ENCODE measurements at places on chromosomes 5 and 9.

- DNase-seq: no peak
Observed at GRCh38 chr5:154251529-154251928, 61.0 kb downstream of the GALNT10 start.

DNA sequence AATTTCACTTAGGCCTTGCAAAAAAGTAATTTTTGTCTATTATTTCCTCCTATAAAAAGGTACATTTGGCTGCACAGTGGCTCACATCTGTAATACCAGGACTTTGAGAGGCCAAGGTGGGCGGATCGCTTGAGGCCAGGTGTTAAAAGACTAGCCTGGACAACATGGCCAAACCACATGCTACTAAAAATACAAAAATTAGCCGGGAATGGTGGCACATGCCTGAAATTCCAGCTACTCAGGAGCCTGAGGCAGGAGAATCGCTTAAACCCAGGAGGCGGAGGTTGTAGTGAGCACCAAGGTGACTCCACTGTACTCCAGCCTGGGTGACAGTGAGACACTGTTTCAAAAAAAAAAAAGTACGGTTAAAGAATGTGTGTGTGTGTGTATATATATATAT, 15.7 kb downstream of the NUP155 start:
- no peak for DNase-seq

- peak; percentile 31 for DNase-seq
Observed at GRCh38 chr5:157342822-157343402, 77.0 kb downstream of the CYFIP2 start.

GRCh38 chr5:116982035-116982434, 407.4 kb upstream of the SEMA6A start:
- DNase-seq: no peak

GRCh38 chr5:39186722-39187539, 32.4 kb downstream of the FYB1 start:
- no peak for DNase-seq

DNA sequence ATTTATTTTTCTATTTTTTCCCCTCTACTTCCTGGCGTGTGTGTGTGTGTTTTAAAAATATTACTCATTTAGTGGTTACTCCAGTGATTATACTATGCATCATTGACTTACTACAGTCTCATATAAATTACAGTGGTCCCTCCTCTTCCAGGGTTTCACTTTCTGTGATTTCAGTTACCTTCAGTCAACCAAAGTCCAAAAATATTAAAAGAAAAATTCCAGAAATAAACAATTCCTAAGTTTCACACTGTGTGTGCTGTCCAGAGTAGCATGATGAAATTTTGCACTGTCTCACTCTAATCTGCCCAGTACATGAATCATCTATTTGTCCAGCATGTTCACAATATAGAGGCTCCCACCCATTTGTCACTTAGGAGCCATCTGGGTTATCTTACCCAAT, 47.4 kb upstream of the CCDC112 start:
- no peak for DNase-seq

- no peak for DNase-seq
Observed at GRCh38 chr5:43232943-43233833, 41.2 kb downstream of the NIM1K start.

GRCh38 chr5:127429928-127430327, 87.5 kb upstream of the PRRC1 start:
- DNase-seq: no peak
